Fibroblast of upper back skin (primary cell): ENCODE measurements at places on chromosomes 11 and 22.
A peak's percentile ranks its signal among the peaks of the same experiment; 100 is the strongest.

GRCh38 chr22:27564806-27565205 is 236.8 kb downstream of the MN1 start:
- DNase-seq: no peak

GRCh38 chr11:127018683-127019279 is 18.2 kb upstream of the KIRREL3 start:
- no peak for DNase-seq

DNA sequence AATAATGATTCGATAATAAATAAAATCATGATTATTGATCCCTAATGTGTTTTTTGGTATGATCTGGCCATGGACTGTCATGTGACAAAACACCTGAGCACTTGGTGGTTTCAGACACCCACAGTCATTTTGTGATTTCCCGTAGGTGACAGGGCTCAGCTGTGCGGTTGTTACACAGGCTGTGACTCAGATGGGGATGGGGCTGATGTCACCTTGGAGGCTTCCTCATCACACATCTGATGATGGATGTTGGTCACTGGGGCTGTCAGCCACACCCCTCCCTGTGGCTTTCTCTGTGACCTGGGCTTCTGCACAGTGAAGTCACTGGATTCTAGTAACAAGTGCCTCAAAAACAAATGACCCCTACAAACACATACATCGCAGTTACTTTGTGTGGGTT is 995.1 kb downstream of the BRD1 start:
- no peak for DNase-seq

- DNase-seq: peak; percentile 84
Observed at GRCh38 chr11:27309046-27309445, 54.0 kb downstream of the CCDC34 start.

- no peak for DNase-seq
Observed at GRCh38 chr11:16781936-16782919, 43.8 kb downstream of the C11orf58 start.

DNA sequence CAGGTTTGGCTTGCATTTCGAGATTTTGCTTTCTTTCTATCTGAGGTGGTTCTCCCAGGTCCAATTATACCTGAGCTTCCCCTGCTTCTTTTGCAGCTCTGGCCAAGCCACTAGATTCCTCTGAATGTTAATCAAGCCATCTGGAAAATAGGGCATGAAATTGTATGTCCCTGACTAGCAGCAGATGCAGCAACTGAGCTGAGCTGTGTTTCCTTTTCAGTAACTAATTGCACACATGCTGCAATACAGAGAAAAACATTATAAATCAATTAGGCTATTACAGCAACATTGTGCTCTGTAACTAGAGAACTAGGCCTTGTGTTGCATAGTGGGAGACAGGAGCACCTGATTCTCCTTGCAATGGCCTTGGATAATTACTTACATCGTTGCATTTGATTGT is 408.3 kb downstream of the ETS1 start:
- peak; percentile 44 for DNase-seq

DNA sequence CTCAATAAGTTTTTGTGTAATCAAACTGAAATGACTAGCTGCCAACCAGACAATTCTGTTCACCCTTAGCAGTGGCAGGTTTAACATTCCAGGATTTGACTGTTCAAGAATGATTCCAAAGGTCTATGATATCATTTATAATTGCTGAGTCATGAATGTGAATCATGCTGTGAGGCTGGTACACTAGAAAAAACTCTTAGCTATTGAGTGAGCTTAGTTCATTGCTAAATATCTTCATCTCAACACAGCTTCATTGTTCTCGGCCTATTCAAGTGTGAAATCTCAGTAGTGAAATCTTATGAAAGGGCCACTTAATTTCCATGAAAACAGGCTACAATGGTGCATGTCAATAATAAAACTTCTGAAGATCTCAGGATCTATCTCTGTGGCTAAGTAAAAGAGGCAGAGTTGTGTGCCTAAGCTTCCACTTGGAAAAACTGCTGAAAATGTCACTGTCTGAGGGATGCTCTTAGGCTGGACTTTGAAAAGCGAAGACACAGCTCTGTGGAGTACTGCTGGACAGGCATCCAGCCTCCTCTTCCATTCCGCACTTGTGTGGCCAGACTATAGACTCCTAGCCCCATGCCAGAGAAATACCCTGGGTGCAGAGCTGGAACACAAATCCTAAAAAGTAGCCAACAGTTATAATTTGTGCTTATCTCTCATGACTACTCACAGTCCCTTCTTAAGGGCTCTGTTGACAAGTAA is 12.8 kb downstream of the AQP11 start:
- DNase-seq: peak; percentile 89

DNA sequence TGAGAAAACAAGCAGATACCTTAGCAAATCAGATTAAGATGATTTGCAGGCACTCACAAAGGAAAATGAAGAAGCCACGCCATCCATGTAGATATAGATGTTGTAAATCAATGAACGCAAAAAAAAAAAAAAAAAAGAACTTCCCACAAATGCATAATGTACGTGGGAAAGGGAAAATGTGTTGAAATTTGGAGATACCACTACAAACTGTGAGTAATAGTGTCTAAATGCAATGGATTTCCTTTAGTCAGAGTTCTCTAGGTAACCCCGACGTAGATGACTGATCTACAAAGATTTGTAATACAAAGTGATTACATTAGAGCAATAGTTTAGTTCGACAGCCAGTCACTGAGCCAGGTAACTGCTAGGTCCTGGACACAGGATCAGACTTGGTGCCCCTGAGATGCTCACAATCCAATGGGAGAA is 783 bp upstream of the ANKRD54 start:
- no peak for DNase-seq

DNA sequence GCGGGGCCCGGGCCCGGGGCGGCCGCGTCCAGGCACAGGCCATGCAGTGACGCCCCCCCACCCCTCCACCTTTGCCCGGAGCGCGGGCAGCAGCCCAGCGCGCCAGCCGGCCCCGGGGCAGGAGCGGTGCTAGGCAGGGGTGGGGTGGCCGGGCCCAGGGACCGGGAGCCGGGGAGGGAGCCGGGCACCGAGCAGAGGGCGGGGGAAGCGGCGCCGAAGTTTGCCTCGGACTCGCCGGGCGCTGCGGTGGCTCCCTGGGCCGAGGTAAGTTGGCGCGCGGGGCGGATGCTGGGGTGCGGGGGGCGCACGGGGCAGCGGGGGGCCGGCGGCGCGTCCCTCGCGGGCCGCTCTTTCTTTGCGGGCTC is 332 bp downstream of the TEAD1 start:
- DNase-seq: no peak

GRCh38 chr11:28877340-28877739 is 769.2 kb downstream of the METTL15 start:
- no peak for DNase-seq

DNA sequence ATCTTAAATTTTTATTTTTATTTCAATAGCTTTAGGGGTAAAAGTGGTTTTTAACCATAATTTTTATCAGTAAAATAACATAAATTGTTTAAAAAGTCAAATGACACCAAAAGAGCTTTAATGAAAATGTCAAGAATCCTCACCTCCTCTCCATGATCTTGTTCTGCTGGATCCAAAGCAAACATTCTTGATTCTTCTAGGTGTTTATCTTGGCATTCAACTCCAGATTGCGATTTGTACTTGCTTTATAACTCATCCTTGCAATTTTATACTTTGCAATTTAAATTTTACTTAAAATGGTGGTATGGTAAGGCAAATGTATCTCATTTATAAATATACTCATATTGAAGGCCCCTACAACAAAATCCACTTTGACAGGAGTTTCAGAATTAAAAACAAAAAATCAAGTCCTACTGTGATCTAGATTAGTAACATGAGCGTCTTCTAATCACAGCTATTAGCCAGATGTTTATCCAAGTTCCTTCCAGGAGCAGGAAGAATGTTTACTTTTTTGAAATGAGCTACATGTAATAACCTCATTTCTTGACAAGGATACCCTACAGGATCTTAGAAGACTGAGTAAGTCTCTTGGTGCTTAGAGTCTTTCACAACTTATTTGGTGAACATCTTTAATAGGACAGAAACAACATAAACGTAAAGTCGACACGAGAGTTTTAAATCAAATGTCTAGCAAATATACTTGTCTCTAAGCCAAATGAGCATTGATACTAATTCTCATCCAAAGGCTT is 72.4 kb upstream of the CARD18 start:
- DNase-seq: peak; percentile 31

- DNase-seq: no peak
Observed at GRCh38 chr22:38106814-38107578, 3.5 kb downstream of the BAIAP2L2 start.

DNA sequence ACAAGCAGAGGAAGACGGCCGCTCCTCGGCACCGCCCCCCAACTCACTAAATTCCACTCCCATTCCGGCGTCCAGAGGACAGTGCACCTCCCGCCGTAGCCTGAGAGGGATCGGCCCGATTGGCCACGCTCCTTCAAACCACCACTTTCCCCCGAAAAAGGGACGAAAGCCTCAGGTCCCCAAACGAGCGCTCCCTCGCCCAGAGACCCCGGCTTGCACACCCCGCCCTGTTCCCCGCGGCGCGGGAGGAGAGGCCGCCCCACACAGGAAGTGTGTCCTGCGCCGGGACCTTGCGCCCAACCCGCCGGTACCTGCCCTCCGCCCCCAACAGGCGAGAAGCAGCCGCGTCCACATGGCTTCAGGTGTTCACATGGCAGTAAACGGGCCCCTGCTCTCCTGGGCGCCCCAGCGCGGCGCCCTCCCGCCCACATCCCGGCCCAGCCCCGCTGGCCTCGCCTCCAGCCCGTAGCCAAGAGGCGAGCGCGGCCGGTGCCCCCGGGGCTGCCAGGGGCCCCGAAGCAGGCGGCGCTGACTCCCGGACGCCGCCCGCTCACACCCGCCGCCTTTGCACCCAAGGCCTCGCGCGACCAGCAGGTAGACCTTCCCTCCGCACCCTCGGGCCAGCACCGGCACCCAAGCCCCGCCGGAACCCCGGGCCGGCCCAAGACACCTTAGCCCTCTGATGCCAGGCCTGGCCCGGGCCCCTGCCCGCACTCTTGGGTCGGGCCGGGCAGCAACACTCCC is 849 bp downstream of the TCF20 start:
- no peak for DNase-seq

- DNase-seq: no peak
Observed at GRCh38 chr11:133920109-133920990, 36.4 kb downstream of the IGSF9B start.

GRCh38 chr11:57391539-57391938 is 1.1 kb upstream of the PRG2 start:
- DNase-seq: no peak

GRCh38 chr11:98736833-98737232 is 283.9 kb upstream of the CNTN5 start:
- no peak for DNase-seq

DNA sequence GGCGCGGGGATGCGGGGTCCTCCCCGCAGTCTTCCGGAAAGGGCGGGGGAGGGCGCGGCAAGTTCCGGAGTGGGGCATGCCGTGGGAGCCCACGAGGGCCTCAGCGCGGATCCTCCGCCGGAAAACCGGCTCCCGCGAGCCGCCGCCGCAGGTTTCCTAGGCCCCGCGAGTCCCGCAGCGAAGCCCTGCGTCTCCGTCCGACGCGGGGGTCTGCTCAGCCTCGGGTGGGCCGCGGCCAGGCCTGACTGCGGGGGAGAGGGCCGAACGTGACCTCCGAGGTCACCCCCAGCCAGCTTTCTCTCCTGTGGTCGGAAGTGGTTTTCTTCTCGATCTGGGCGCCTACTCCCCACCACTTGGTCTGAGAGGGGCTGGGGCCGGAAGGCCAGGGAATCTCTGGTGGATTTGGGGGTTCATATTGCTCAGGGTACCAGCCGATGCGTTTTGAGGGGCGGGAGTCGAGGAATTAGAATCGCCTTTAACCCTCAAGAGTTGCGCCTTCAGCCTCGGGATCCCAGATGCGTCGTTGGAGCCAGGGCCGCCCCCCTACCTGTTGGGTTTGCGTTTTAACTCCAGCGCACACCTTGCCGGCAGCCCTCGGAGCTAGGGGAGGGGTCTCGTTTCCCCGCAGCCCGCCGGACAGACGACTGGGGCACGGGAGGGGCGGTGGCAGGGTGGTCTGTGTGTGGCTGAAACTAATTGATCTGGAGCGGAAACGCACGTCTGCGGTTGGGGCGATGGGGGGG is 3.6 kb upstream of the CCND1 start:
- no peak for DNase-seq

- no peak for DNase-seq
Observed at GRCh38 chr11:124839128-124839971, 25.9 kb upstream of the ROBO3 start.

- no peak for DNase-seq
Observed at GRCh38 chr11:79220171-79220570, 220.7 kb downstream of the TENM4 start.

GRCh38 chr11:394034-394857 is at the start of gene PKP3:
Gene PKP3 (plus strand): TSS chr11:394209. CDS start chr11:394293, 84 bp downstream.
- peak; percentile 43 for DNase-seq

DNA sequence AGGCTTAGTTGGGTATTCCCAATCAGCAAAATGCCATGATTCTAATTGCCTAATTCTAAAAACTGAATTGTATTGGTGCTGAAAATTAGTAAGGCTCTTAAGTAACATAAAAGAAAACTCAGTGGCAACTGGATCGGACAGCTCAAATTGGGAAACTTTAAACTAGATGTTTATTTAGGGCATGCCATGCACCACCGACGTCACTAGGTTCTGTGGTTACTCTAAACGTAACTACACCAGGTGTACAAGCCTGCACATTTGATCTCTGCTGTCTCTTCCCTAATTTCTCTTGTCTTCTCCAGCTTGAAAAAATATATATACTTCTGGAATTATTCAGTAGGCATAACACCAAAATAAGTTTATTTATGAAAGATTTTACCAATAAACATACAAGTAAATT is 378.2 kb downstream of the DCDC1 start:
- DNase-seq: no peak

DNA sequence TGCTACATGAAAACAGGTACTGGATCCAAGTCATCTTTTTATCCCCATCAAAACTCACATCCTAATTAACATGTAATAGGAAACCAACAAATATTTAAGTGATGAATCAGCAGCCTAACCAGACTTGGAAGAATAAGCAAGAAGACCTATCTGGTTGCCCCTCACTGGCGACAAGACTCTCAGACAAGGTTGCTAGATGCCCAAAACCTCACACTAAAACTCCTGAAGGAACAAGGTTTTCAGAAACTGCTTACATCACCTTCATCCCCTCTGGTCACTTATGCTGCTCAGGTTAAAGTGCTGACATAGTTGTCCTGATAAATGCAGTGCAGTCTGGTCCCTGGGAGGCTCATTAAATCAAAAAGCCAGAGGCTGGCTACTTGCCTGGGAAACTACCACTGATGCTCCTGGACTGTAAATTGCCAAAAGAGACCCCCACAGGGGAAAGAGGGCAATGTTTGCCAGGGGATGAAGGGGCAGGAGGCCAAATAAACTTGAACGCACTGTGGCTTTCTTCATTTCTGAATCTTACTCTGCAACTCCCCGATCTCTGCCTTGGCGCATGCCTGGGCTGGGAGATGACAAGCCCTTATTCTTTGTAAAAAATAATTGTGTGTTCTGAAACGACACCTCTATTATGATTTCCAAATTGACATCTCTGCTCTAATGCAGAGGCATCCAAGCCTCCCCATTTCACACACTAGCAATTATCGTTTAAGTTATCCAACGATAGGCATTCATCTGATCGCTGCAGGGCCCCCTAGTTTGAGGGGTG is 72.7 kb downstream of the AMBRA1 start:
- DNase-seq: peak; percentile 78
